ENCODE measurements at places on chromosomes 5 and 9. TPM values are rescaled to one million over a fixed set of nuclear protein-coding genes. Genes with fewer than 3 reads are reported as not detected.

The GAS1 gene
- 48.3 TPM for total RNA-seq

The FABP6 gene
- total RNA-seq = not detected

The RELL2 gene
- 0.77 TPM for total RNA-seq

The KLF9 gene
- 22.5 TPM for total RNA-seq

The FREM1 gene
- 0.16 TPM for total RNA-seq

The CHSY3 gene
- 1.3 TPM for total RNA-seq

The IFNA21 gene
- total RNA-seq = not detected

The LECT2 gene
- total RNA-seq = not detected

The LPCAT1 gene
- 37.6 TPM for total RNA-seq

The SIGMAR1 gene
- total RNA-seq = 34.9 TPM

Measured in bronchial smooth muscle cell (primary cell).